ENCODE measurements at places on chromosomes 2 and 18.

GRCh38 chr2:55879976-55880375, 43.6 kb downstream of the EFEMP1 start:
- DNase-seq, result no peak

DNA sequence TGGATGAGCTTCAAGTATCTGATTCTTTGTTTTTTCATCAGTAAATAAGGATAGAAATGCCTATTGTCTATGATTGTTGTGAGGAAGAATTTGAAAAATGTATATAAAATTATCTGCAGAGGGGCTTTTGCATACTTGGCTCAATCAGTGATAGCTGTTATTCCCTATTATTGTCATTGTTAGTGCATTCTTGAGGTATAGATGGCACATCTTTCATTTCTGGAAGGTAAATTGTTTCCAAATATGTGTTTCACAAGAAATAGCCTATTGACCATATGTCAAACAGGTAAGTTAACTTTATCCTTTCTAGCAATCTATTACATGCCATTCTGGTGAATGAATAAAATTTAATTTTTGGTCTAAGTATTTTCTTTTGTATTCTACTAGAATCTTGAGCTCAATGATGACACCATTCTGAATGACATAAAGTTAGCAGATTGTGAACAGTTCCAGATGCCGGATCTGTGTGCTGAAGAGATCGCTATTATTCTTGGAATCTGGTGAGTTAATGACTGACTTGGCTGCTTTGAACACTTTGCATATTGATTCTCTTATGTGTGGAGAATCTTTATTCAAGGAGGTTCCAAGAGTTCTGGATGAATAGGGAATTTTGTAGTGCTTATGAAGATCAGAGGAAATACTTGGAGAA, 44.2 kb downstream of the TTC27 start:
- no peak for DNase-seq

DNA sequence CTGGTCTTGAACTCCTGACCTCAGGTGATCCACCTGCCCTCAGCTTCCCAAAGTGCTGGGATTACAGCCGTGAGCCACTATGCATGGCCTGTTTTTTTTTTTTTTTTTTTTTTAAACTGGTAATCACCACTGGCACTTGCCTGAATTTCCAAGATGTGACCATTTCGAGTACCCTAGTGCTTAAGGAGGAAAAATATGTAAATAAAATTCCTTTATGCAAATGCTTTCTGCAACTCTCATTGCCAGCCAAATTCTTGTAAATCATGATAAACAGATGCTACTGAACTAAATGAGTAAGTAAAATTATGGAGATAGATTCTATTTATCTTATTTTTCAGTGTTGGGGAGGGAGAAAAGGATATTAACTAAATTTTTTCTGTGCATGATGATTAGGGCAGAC, 18.6 kb downstream of the CDCA7 start:
- no peak for DNase-seq

GRCh38 chr18:23228102-23229061, 93.1 kb downstream of the CABLES1 start:
- DNase-seq, result no peak

- no peak for DNase-seq
These were observed 14.9 kb upstream of the SNED1 start for GRCh38 chr2:240983361-240983995.

GRCh38 chr2:56230156-56230555, 46.4 kb downstream of the CCDC85A start:
- DNase-seq, result no peak

GRCh38 chr2:210997373-210997772, 441.0 kb downstream of the CPS1 start:
- no peak for DNase-seq

GRCh38 chr2:229173825-229174359, 97.2 kb downstream of the PID1 start:
- no peak for DNase-seq

GRCh38 chr2:69335311-69335710, 51.7 kb downstream of the GFPT1 start:
- no peak for DNase-seq

- no peak for DNase-seq
These were observed 8.6 kb downstream of the VRK2 start for GRCh38 chr2:58055033-58055786.

GRCh38 chr2:143181494-143181893, 52.3 kb downstream of the ARHGAP15 start:
- no peak for DNase-seq

- DNase-seq, result no peak
These were observed 34.8 kb upstream of the RBM44 start for GRCh38 chr2:237763812-237764211.

- no peak for DNase-seq
These were observed 22.3 kb downstream of the IL1B start for GRCh38 chr2:112814278-112814677.

DNA sequence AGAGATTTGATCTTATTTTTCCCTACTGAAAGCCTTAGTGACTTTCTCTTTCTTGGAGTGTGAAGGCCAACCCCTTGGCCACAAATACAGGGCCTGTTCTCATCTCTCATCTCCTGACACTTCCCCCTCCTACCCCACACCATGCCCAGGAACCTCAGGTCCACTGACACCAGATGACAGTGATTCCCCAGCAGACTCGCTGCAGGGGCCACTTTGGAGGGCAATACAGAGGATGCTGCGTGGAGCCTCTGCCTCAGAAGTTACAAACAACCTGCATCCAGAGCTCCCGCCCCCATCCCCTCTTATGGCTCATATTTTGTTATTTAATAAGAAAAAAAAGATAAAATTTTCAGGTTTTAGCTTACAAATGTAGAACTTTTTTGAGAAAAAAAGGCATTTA, 70.1 kb upstream of the LGALSL start:
- no peak for DNase-seq

GRCh38 chr2:101717071-101717845, 19.8 kb downstream of the MAP4K4 start:
- no peak for DNase-seq

GRCh38 chr2:15727396-15728244, 136.0 kb downstream of the DDX1 start:
- no peak for DNase-seq

- no peak for DNase-seq
These were observed 93.7 kb upstream of the SETBP1 start for GRCh38 chr18:44586782-44587524.

DNA sequence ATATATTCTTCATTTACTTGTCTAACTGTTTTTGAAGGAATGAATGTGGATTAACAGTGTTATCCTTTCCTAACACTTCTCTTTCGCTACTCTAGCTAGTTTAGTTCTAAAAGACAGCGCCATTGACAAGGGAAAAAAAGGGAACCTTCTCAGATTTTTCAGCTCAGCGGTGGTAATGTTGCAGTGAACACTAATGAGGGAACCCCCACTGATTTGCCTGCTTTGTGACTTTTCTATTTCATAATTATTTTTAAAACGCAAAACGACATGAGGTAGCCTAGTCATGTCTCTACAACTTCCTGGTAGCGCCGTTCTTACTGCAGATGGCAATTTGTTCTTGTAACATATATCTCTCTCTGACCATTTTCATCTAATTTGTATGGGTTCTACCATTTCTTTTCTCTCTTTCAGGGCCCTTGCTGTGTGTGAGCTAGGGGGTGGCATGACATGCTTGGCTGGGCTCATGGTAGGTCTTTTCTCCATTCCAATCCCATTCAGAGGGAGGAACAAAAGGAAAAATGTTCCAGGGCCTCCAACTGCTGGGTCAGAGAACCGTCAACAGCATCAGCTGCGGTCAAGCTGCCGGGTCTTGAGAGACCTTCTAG, 235.5 kb upstream of the SIX3 start:
- no peak for DNase-seq

DNA sequence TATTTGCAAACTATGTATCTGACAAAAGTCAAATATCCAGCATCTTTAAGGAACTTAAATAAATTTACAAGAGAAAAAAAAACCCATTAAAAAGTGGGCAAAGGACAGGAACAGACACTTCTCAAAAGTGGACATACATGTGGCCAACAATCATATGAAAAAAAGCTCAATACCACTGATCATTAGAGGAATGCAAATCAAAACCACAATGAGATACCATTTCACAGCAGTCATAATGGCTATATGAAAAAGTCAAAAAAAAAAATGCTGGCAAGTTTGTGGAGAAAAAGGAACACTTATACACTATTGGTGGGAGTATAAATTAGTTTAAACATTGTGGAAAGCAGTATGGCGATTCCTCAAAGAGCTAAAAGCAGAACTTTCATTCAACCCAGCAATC, 130.3 kb upstream of the LHCGR start:
- DNase-seq, result no peak

- no peak for DNase-seq
These were observed 803 bp upstream of the FIGN start for GRCh38 chr2:163736433-163737189.

GRCh38 chr2:102252236-102252635, 59.1 kb upstream of the IL1RL1 start:
- DNase-seq, result no peak

DNA sequence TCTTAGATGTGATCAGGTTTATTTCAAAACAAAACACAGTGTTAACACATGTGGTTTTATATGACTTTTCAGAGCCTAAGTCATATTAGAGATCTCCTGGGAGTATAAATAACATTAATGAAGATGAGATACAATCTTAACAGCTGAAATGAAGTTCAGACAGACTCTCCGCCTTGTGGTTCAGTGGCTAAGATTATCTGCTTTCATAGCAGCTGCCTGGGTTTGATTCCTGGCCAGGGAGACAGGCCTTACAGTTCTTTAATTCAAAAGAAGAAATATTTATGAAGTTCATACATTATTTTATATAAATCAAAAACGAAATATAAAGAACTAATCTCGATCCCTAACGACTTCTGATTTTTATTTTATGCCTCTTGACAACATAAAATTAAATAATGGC, 35.2 kb upstream of the TTC32 start:
- no peak for DNase-seq

- DNase-seq, result no peak
These were observed 111.8 kb downstream of the FSHR start for GRCh38 chr2:49042488-49042887.

DNA sequence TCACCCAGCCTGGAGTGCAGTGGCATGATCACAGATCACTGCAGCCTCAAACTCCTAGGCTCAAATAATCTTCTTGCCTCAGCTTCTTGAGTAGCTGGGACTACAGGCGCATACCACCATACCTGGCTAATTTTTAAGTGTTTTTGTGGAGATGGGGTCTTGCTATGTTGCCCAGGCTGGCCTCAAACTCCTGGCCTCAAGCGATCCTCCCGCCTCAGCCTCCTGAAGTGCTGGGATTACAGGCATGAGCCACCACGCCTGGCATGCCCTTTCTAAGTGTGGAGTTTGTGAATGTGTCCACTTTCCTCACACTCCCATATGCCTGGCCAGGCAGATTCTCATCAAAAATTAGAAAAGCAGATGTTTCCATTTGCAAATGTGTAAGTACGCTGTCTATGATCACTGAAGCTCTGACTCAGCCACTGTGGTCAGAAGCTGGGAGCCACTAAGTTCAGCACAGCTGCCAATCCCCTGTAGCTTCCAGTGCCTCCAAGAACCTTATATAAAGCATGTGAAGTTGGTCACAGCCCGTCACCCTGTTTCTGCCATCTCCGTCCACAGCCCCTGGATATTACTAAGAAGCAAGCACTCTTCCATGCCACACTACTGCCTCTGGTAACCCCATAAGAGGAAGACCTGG, 155.4 kb downstream of the FAM210A start:
- DNase-seq, result no peak

GRCh38 chr2:78861546-78861945, 164.0 kb upstream of the REG3G start:
- no peak for DNase-seq

DNA sequence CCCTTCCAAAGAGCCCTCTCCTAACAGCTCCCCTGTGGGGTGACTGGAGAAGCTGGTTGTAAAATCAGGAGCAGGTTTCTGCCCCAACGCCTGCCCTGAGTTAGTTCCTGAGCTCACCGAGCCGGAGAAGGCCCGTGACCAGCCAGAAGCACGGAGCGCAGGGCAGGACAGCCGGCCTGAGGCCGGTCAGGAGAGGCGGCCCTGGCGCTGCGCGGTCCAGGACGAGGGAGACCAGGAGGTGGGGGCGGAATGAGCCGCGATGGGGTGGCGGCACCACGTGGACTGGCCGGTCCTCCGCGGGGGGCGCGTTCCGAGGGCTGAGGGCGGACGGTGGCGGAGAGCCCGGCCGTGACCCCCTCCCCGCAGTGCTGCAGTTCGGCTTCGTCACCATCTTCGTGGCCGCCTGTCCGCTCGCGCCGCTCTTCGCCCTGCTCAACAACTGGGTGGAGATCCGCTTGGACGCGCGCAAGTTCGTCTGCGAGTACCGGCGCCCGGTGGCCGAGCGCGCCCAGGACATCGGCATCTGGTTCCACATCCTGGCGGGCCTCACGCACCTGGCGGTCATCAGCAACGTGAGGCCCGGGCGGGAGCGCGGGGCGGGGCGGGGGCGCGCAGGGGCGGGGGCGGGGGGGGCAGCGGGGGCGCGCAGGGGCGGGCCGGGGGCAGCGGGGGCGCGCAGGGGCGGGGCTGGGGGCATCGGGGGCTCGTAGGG, 29.0 kb downstream of the ANO7 start:
- no peak for DNase-seq

GRCh38 chr18:79772865-79773696, 24.7 kb upstream of the KCNG2 start:
- no peak for DNase-seq

DNA sequence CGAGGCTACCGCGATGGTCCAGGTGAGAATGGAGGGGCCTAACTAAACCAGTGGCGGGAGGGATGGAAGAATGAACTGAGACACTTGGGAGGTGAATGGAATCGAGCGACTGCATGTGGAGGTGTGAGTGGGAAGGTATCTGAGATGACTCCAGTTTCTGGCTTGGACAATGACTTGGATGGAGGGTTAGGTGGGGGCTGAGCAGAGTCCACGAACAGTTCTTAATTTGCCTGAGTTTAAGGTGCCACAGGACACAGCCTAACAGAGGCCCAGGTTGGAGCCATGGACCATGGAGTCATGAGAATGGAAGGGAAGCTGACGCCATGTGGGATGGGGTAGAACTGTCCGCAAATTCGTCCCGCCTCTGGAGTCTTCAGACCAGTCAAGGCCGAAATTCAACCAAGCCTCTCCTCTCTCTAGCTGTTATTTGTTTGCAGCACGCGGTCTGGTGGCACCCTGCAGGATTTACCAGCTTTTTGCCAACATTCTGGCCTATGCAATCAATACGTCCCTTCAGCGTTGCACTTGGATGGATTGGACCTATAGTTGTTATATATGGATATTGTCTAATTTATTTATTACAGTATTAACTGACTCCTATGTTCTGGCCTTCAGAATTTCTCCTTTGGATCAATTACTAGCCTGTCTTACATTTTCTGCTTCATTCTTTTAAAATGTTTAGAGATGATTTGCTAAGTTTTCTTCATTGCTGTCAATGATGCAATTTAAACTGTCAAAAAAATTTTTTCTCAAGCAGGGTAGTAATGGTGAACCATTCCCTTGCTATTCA, 940 bp upstream of the BOLA3 start:
- no peak for DNase-seq

GRCh38 chr2:181742922-181743722, 62.8 kb upstream of the NEUROD1 start:
- no peak for DNase-seq

GRCh38 chr18:56770873-56771272, 119.7 kb downstream of the WDR7 start:
- no peak for DNase-seq
